ENCODE measurements at places on chromosomes 2 and 18. TPM values are rescaled to one million over a fixed set of nuclear protein-coding genes. Genes with fewer than 3 reads are reported as not detected.

DNA sequence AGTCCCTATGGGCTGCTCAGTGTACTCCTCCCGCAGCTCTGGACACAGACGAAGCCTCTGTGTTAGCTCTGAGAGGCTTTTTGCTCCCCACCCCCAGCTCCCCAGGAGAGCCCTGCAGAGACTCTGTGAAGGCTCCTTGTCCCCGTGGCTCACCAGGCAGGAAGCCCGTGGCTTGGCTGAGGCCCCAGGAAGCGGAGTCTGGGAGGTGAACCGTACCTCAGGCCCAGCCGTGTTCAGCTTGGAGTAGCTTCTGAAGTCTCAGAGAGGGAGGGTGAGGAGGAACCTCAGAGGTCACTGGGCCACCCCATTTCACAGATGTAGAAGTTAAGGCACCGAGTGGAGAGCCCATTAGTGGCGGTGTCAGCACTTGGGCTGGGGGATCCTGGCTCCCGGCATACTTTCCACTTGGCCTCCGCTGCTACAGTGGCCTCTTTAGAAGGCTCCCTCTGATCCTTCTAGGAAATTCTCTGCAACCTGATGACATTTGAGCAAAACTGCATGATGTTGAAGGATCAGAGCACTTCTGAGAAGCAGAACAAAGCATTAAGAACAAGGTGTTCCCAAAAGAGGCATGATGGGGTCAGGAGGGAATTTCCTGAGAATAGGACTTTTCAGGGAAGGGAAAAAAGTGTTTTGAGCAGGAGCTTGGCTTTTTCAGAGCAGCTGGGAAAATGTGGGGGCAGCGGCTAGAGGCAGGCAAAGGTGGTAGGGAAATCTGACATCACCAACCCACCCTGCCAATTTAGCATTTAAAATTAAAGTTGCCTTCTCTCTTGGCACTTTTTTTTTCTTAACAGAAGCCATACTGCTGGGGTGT lies 79.1 kb downstream of the MCFD2 start:
- peak; percentile 82 for DNase-seq

DNA sequence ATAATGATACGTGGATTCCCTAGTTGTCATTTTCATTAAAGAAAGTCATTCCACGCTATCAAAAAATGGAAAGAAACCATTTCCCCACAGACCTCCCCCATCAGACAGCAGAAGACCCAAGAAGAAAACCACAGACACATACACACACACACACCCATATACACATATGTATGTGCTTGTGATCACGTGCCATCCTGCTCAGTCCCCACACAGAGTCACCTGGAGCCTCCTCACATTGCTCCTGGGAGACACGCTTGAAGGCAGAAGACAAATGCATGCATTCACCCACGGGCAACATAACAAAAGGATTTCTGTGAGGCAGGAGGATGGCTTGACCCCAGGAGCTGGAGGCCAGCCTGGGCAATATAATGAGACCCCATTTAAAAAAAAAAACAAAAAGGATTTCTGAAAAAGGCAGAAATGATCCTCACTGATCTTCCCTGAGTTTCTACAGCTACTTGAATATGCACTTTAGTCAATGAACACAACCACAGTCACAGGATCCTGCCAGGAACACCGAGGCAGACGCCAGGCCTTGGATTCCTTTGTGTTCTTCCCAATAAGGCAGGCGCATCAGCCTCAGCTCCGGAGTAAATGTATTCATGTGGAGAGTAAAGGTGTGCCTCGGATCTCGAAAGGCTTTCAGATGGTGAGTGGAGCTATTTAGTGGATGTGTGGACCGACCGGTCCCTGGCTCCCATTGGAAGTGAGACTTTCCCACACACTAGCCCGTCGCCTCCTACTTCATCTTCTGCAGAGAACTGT lies 21.0 kb downstream of the TGFBRAP1 start:
- no peak for DNase-seq

DNA sequence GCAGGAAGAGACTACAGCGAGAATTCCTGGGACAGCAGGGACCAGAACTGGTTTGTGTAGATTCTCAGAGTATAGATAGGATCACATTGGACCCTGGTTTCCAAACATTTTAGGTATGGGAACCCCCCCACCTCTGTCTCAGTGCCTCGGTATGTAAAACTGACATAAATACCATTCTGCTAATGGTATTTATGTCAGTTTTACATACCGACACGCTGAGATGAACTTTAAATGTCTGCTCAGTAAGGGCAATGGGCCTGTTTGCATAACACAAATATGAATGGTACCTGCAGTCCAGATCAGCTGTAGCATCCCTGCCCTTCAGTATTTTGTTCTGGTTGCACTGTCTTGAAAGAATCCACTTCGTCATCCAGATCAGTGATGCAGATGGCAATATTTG lies 73.2 kb downstream of the WDSUB1 start:
- DNase-seq = no peak

- no peak for DNase-seq
These were observed 32.6 kb downstream of the MLPH start for GRCh38 chr2:237519506-237520245.

DNA sequence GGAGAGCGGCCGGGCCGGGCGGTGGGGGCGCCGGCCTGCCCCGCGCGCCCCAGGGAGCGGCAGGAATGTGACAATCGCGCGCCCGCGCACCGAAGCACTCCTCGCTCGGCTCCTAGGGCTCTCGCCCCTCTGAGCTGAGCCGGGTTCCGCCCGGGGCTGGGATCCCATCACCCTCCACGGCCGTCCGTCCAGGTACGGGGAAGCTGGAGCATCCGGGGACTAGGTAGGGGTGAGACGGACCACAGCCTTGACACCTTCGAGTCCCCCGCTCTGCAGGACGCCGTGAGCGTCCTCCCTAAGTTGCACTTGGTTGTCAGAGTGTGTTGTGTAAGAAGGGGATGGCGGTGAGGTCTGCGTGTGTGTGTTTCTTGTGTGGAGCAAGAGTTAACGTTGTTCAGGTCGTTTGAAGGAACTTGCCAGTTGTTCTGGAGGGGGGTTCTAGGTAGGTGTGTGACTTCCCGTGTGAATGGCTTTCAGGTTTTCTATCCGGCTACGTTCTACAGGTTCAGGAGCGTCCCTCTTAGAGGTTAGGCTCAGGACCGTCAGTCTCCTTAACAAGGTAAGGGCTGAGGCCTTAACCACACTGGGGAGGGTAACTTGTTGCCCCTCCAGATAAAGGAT lies 393 bp downstream of the IL1R1 start:
- peak; percentile 58 for DNase-seq

GRCh38 chr2:65055422-65056214 lies 598 bp upstream of the CEP68 start:
- no peak for DNase-seq

DNA sequence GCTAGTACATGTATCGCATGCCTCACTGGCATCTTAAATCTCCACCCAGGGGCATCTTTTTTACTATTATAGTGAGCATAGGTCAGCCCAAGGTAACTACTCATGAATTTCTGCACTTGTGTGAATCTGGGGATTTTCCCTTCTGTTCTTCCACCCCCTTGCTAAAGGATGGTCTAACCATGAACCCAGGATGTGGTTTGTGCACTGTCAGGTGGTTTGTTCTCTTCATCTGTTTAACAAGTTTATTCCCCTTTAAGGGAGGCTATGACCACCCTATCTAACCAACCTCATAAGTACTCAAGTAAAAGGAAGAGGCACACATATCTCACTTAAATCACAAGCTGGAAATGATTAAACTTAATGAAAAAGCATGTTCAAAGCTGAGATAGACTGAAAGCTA lies 243.0 kb downstream of the RPRM start:
- DNase-seq = no peak

DNA sequence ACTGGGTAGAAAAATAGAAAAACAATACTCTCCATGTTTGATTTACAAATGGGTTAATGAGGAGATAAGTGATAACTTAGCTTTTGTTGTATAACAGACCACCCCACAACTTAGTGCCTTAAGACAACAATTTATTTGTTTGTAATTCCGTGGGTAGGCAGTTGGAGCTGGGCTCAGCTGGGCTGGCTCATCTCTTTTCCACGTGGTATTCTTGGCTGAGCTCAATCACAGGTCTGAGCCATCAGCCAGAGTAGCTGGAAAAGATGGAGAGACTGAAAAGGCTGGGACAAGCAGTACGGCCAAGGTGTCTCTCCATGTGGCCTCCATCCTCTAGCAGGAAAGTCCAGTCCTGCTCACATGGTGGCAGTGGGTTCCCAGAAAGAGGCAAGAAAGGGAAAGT lies 32.2 kb upstream of the ELOA2 start:
- no peak for DNase-seq

GRCh38 chr2:195343942-195344530 lies 313.0 kb upstream of the SLC39A10 start:
- peak; percentile 71 for DNase-seq

- peak; percentile 45 for DNase-seq
These were observed 8.4 kb upstream of the ARID5A start for GRCh38 chr2:96528006-96528699.

GRCh38 chr2:233056961-233057605 lies 3.1 kb upstream of the INPP5D start:
- DNase-seq = no peak

- DNase-seq = no peak
These were observed 32.5 kb upstream of the CCL20 start for GRCh38 chr2:227780981-227781615.

GRCh38 chr2:203915256-203915655 lies 21.3 kb upstream of the ICOS start:
- DNase-seq = no peak

DNA sequence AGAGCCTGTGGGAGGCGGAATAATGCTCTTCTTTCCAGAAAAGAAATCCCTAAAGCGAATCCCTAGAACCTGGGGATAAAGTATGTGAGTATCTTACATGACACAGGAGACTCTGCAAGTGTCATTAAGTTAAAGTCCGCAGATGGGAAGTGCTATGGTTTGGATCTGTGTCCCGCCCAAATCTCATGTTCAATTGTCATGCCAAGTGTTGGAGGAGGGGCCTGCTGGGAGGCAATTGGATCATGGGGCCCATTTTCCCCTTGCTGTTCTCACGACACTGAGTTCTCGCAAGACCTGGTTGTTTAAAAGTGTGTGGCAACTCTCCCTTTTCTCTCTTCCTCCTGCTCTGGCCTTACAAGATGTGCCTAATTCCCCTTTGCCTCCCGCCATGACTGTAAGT lies 207.8 kb downstream of the MYT1L start:
- no peak for DNase-seq

The ABCG8 gene
- total RNA-seq = not detected

The MROH2A gene
- not detected for total RNA-seq

The ANKRD29 gene
- 0.70 TPM for total RNA-seq

The C1QL2 gene
- 0.20 TPM for total RNA-seq

The B4GALT6 gene
- total RNA-seq = 17.7 TPM

The SRD5A2 gene
- not detected for total RNA-seq

The DOK6 gene
- 3.1 TPM for total RNA-seq

The SNED1 gene
- total RNA-seq = 0.48 TPM
